Muscle of leg (tissue), 16 donors: ENCODE measurements at places on chromosomes 1 and 21. TPM values are rescaled to one million over a fixed set of nuclear protein-coding genes. Genes with fewer than 3 reads are reported as not detected.

DNA sequence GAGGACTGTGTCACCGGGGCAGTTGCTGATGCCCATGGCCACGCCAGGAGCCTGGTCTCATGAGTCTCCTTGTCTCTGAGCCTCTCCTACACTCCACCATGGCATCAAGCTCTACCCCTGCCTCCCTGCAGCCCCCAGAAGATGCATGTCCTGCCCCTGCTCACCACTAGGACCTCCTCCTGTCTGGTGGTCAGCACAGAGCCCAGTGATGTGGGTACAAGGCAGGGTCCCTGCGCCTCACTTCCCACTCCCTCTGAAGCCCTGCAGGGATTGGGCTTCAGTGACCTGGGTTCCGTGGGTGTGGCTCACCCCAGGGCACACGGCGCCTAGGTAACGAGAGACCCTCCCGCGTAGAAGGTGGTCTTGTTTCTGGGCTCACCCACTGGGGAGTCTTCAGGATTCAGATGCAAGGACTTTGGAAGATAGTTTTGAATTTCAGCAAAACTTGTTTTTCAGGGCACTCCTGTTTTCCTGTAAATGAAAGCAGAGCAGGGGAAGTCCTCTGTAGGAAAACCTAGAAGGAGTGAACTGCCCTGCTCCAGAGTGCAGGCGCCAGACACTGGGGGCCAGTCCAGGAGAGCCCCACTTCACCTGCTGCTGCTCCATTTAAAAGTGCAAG is 2.8 kb downstream of the COL18A1 start:
- no peak for DNase-seq

DUSP10 gene
- 45.9 TPM for polyA plus RNA-seq

CFAP74 gene
- not detected for polyA plus RNA-seq

DNA sequence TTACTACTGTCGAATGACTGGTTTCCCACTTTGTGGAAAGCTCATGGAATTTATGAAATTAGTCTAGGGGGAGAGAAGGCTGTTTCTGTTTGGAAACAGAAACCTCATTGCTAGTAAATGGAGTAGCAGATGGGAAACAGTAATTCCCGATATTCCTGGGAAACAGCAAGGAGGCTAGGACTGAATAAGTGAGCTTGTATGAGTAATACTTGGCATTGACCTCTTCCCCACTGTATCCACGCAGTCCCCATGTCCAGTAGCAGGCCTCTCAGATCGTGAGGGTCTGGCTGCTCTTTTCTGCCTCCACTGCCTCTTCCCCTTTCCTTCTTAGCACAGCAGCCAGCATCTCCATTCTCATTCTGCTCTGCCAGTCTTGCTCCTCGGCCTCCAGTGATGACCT is 75.5 kb downstream of the PRDM2 start:
- peak; percentile 93 for DNase-seq

- DNase-seq, result no peak
Observed at GRCh38 chr1:246034630-246035029, 472.4 kb downstream of the SMYD3 start.

LTN1 gene
- polyA plus RNA-seq, result 23.5 TPM
